ENCODE measurements at places on chromosomes 7 and 10. TPM values are rescaled to one million over a fixed set of nuclear protein-coding genes. Genes with fewer than 3 reads are reported as not detected.

- H3K36me3 ChIP-seq: no peaks in the 10 kb centered on the region
- H3K27ac ChIP-seq: no peak overlapping the region
- DNase-seq: peak; percentile 57
- peaks cover 11% of the 10 kb centered on the region for H3K4me1 ChIP-seq
- peak overlapping the region; percentile 39 for H3K4me3 ChIP-seq
Observed at GRCh38 chr10:35640474-35640873, 1.6 kb downstream of the FZD8 start.

GRCh38 chr10:122551450-122551849, 9.1 kb upstream of the DMBT1 start:
- DNase-seq: no peak
- H3K4me1 ChIP-seq: no peaks in the 10 kb centered on the region
- no peaks in the 10 kb centered on the region for H3K36me3 ChIP-seq
- H3K27ac ChIP-seq: no peak overlapping the region

- H3K27ac ChIP-seq: no peak overlapping the region
- DNase-seq: no peak
- no peaks in the 10 kb centered on the region for H3K36me3 ChIP-seq
- H3K4me1 ChIP-seq: no peaks in the 10 kb centered on the region
- no peaks in the 10 kb centered on the region for H3K27me3 ChIP-seq
Observed at GRCh38 chr10:122658356-122659049, 41.1 kb downstream of the C10orf120 start.

DNA sequence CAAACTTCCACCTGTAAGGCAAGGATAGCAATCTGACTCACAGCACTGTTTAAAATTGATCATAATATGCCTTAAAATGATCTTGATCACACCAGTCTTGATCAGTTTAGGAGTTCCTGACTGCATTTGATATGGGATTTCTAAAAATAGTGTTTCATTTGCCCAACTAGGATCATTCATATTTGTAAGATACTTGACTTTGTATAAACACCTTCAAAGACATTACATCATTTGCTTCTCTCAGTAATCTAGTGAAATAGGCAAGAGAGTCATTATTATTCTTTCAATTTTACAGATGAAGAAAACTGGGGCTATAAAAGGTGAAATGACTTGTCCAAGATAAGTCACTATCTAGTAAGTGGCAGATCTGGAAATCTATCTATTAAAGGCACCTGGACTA, 521.1 kb downstream of the GATA3 start:
- H3K27ac ChIP-seq: no peak overlapping the region
- DNase-seq: no peak
- no peak overlapping the region for H3K4me3 ChIP-seq
- H3K27me3 ChIP-seq: no peaks in the 10 kb centered on the region
- H3K4me1 ChIP-seq: no peaks in the 10 kb centered on the region

DNA sequence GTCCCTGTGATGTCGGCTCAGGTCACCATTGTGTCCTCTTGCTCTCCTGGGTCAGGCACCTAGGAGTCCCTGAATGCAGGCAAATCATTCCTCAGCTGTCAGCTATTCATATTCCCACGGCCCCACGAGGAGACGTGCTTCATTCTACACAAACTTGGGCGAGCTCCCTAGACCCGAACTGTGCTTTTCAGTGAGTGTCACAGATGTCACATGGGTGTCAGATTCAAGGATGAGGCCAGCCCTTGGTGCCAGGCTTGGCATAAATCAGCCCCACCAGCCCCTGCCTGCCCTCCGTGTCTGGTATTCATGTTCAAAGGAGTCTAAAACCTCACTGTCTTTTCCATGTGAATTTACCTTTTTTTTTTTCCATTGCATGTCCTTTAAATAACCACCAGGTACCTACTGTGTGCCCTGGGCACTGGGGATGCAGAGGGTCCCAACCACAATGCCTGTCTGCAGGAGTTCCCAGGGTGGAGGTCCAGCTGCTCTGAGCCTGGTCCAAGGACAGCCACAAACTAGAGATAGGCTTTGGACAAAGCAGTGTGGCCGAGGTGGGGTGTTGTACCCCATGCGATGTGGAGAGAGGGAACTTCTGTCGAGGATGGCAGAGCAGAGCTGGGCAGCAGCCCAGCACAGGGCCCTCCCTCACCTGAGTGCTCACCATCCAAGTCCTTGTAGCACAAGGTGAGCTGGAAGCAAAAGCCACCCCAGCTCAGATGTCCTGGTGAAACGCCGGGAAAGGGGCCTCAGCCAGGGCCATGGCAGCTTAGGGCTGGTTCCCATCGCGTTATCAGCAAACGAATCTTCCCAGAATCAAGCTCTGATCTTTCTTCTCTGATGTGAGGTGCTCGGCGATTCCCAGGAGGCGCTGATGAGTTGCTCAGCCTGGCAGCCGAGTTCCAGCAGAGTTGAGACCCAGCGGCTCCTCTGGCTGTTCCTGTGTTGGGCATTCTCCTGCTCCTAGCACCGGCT, 611.9 kb downstream of the PTPRN2 start:
- H3K27me3 ChIP-seq: no peaks in the 10 kb centered on the region
- no peak overlapping the region for H3K4me3 ChIP-seq
- DNase-seq: no peak
- no peaks in the 10 kb centered on the region for H3K36me3 ChIP-seq
- no peaks in the 10 kb centered on the region for H3K4me1 ChIP-seq

DNA sequence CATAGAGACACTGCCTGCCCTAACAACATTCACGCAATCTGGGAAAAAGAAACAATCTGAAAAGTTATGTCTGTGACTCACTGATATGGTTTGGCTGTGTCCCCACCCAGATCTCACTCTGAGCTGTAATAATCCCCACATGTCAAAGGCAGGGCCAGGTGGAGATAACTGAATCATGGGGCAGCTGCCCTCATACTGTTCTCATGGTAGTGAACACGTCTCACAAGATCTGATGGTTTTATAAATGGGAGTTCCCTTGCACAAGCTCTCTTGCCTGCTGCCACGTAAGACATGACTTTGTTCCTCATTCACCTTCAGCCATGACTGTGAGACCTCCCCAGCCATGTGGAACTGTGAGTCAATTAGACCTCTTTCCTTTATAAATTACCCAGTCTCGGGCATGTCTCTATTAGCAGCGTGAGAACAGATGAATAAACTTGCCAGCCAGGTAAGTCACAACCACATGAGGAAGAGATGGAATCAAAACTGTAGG, 341.5 kb upstream of the AOAH start:
- no peaks in the 10 kb centered on the region for H3K27me3 ChIP-seq
- H3K4me3 ChIP-seq: no peak overlapping the region
- DNase-seq: no peak
- no peaks in the 10 kb centered on the region for H3K36me3 ChIP-seq
- H3K4me1 ChIP-seq: peaks cover 8% of the 10 kb centered on the region
- H3K27ac ChIP-seq: no peak overlapping the region

GRCh38 chr7:54933643-54934042, 85.2 kb upstream of the EGFR start:
- H3K4me1 ChIP-seq: no peaks in the 10 kb centered on the region
- peak overlapping the region; percentile 37 for H3K4me3 ChIP-seq
- DNase-seq: no peak
- H3K27me3 ChIP-seq: no peaks in the 10 kb centered on the region

- no peak overlapping the region for H3K27ac ChIP-seq
- H3K27me3 ChIP-seq: no peaks in the 10 kb centered on the region
- DNase-seq: no peak
Observed at GRCh38 chr7:82382276-82382675, 61.3 kb downstream of the CACNA2D1 start.

GRCh38 chr10:12019283-12019971, 23.2 kb downstream of the UPF2 start:
- H3K4me3 ChIP-seq: no peak overlapping the region
- peaks cover 26% of the 10 kb centered on the region for H3K4me1 ChIP-seq
- no peaks in the 10 kb centered on the region for H3K36me3 ChIP-seq
- no peak overlapping the region for H3K27ac ChIP-seq
- H3K27me3 ChIP-seq: no peaks in the 10 kb centered on the region

- H3K4me3 ChIP-seq: no peak overlapping the region
- H3K27ac ChIP-seq: peak overlapping the region; percentile 43
- no peaks in the 10 kb centered on the region for H3K4me1 ChIP-seq
- no peak for DNase-seq
- H3K27me3 ChIP-seq: no peaks in the 10 kb centered on the region
- H3K36me3 ChIP-seq: no peaks in the 10 kb centered on the region
Observed at GRCh38 chr7:29100924-29101323, 45.4 kb downstream of the CPVL start.

DNA sequence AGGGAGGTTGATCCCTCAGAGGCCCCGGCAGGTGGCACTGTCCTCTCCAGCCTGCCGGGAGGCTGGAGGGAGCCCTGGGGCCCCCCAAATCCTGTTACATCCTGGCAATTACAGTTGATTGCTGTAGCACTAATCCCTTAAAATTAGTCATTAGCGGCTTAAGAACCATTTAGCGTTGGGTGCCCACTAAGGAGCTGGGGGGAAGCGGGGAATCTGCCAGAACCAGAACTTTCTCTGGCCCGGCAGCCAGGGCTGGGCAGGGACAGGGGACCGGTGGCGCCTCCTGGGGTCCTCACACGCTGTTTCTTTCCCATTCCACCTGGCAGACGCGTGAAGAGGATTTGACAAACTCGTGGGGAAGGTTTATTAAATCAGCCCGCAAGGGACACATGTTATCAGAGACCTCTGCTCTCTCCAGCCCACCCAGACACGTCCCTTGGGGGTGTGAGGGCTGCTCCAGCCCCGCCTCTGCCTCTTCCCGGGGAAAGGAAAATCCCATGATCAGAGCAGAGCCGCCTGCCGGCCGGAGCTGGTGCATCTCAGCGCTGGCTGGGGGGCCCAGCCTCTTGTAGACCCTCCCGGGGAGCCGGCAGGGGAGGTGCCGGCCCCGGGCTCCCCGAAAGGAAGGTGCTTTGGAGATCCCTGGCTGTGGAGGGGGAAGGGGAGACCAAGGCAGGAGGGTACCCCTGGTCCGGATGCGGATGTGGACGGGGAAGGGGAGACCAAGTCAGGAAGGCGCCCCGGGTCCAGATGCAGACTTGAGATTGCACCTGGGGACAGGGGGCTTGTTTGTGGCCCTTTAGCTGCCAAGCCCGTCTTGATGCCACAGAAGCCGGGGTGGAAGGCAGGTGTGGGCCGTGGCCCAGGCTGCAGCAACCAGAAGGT, 142.7 kb downstream of the ELFN1 start:
- no peak overlapping the region for H3K4me3 ChIP-seq
- H3K27ac ChIP-seq: no peak overlapping the region
- H3K36me3 ChIP-seq: no peaks in the 10 kb centered on the region
- H3K27me3 ChIP-seq: no peaks in the 10 kb centered on the region

- H3K36me3 ChIP-seq: no peaks in the 10 kb centered on the region
- no peaks in the 10 kb centered on the region for H3K27me3 ChIP-seq
- peak overlapping the region; percentile 92 for H3K27ac ChIP-seq
Observed at GRCh38 chr7:94295850-94296249, 98.8 kb upstream of the COL1A2 start.

DNA sequence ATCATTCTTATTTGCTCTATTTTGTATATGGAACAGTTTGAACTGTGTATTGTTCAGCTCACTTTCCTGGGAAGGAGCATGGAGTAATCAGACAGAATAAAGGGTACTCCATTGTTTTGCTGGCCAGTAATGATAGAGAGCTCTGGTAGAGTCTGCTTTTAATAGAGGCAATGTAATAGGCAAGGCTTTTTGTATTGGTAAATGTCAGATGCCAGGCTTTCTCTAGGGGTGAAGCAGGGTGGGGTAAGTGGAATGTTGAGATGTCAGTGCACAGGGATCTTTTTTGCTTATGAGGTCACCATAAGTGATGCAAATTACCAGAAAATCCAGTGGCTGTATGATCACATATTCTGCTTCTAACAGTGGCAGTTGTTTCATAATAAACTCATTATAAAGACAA, 1088.3 kb upstream of the SORCS1 start:
- H3K4me1 ChIP-seq: no peaks in the 10 kb centered on the region
- H3K4me3 ChIP-seq: no peak overlapping the region
- H3K36me3 ChIP-seq: no peaks in the 10 kb centered on the region
- H3K27ac ChIP-seq: no peak overlapping the region
- DNase-seq: no peak

GRCh38 chr10:110335314-110336064, 30.8 kb upstream of the SMNDC1 start:
- no peaks in the 10 kb centered on the region for H3K27me3 ChIP-seq
- H3K4me1 ChIP-seq: no peaks in the 10 kb centered on the region
- no peak for DNase-seq

DNA sequence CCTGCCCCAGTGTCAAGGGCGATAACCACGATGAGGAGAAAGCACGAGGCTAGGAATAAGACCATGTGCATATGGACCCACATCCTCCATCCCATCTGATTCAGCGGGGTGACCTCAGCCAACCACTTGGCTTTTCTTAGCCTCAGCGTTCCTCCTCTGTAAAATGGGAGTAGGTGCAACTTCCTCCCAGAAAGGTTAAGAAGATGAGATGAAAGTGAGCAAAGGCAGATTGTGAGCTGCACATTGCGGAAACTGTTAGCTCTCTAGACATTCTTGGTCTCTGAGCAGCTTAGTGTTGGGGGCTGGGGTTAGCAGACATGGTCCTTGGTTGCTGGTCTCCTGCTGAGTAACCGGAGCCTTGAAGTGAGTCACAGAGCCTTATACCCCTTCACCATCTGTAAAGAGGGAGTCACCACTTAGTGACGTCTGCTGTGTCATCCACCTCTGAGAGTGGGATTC, 497.3 kb upstream of the GALNT17 start:
- DNase-seq: no peak
- no peak overlapping the region for H3K4me3 ChIP-seq
- H3K36me3 ChIP-seq: no peaks in the 10 kb centered on the region

- H3K4me3 ChIP-seq: no peak overlapping the region
- DNase-seq: no peak
- no peaks in the 10 kb centered on the region for H3K4me1 ChIP-seq
- no peak overlapping the region for H3K27ac ChIP-seq
- no peaks in the 10 kb centered on the region for H3K27me3 ChIP-seq
Observed at GRCh38 chr10:13920031-13920430, 333.3 kb downstream of the PRPF18 start.

DNA sequence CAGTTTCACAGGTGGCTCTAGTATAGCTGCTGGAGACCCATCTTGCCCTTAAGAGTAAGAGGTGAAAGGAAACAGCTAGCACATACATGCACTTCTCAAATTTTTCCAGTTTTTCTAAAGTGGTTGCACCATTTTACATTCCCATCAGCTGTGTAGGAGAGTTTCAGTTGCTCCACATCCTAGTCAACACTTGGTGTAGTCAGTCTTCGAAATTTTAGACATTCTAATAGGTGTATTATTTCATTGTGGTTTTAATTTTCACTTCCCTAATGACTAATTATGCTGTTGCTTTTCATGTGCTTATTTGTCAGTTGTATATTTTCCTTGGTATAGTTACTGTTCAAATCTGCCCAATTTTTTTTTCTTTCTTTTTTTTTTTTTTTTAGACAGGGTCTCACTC, 9.5 kb upstream of the HACD1 start:
- H3K4me3 ChIP-seq: no peak overlapping the region
- H3K36me3 ChIP-seq: no peaks in the 10 kb centered on the region
- H3K4me1 ChIP-seq: no peaks in the 10 kb centered on the region
- no peak for DNase-seq
- no peaks in the 10 kb centered on the region for H3K27me3 ChIP-seq

MSMB gene
- not detected for total RNA-seq

WASL gene
- 36.0 TPM for total RNA-seq

ANXA8L1 gene
- total RNA-seq: 8.6 TPM

SFRP4 gene
- 236 TPM for total RNA-seq

CDK14 gene
- total RNA-seq: 36.3 TPM

Measured in tibial nerve (tissue), 4 donors.